Stimulated activated naive CD4-positive, alpha-beta T cell (primary cell): ENCODE measurements at places on chromosomes 13 and 19.

GRCh38 chr13:79096099-79096498, 310.0 kb downstream of the RBM26 start:
- no peak for DNase-seq

DNA sequence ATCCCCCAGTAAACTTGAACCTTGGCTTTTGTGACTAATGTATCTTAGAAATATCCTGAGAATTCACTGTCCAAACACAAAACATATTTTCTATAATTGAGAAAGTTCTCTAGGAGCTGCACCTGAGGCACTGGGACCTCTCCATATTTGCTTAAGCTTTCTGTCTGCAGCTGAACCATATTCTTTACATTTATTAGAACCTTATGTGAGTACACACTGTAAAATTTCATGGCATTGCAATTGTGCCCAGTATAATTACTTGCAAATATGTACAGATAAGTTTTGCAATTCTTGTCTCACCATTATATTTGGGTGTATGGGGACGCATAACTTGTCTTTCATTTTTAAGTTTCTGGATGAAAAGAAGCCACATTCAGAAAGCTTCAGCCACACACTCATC, 280.7 kb upstream of the KLHL1 start:
- DNase-seq: no peak

GRCh38 chr13:50707628-50708027, 135.9 kb downstream of the DLEU7 start:
- no peak for DNase-seq

DNA sequence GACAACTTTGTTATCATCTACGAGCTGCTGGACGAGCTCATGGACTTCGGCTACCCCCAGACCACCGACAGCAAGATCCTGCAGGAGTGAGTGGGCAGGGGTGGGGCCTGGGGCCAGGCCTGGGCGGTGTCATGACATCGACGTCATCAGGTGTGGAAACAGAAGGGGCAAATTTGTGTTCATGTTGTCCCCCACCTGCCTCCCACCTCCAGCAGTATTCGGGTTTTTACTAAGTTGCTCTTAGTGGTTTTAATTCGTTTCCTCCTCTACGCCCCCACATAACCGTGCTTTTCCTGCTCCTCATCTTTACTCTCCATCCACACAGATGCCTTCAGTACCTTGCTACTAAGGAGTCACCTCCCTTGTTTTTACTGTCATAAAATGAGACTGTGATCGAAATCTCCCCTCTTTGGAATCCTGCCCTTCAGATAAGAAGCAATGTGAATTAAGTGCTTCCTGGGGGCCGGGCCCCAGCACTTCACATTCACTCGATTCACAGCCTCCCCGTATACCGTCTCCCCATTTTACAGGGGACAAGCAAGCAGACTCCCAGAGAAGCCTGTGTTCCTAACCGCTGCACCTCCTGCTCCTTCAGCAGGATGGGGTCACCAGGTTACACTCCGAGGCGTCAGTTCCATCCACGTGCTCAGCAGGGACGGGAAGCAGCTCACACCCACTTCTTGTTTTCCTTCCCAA, 10.5 kb downstream of the AP1M1 start:
- no peak for DNase-seq

GRCh38 chr13:31980830-31981229, 50.7 kb upstream of the FRY start:
- DNase-seq: no peak

DNA sequence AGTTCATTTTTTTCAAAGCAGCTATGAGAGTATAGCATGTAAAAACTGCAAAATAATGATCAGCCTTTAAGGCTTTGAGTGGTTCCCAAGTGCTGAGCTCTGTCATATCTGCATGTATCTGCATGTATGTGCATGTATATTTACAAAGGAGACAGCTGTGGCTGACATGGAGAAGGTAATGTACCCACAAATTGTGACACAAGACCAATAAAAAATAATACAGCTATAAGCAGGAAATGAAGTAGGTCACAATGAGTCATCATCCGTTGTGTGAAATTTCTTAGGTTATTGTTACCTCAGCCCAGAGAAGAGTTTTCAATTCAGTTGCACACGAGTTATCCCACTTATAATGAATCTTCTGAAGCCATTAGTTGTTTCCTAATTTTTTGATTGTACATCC, 60.9 kb upstream of the MED4 start:
- DNase-seq: no peak

DNA sequence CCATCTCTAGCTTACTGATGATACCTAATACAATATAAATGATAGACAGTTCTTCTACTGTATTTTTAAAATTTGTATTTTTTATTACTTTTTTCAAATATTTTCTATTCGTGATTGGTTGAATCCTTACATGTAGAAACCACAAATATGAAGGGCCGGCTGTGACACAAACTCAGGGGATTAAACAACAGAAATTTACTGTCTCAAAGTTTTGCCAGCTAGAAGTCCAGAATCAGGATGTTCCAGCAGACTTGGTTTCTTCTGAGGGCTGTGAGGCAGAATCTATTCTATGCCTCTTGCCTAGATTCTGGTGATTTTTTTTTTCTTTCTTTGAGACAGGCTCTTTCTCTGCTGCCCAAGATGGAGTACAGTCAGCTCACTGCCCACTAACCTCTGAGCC, 13.8 kb downstream of the FPR1 start:
- DNase-seq: no peak

DNA sequence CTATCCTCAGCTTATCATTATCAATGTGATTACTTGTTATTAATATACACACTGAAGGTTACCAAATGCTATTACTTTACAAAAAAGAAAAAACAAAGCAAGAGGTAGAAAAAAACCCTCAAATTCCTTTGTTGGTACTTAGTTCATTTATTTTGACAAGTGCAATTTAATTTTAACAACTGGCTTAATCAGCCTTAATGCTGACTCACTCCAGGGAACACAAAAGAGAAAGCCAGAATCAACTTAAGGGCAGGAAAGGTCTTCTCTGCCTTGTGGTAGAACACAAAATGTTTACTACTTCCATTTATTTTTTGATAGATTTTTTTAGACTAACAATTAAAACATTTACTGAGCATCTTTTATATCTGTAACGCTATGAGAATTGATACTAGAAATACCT, 417.1 kb downstream of the PCDH17 start:
- DNase-seq: no peak

DNA sequence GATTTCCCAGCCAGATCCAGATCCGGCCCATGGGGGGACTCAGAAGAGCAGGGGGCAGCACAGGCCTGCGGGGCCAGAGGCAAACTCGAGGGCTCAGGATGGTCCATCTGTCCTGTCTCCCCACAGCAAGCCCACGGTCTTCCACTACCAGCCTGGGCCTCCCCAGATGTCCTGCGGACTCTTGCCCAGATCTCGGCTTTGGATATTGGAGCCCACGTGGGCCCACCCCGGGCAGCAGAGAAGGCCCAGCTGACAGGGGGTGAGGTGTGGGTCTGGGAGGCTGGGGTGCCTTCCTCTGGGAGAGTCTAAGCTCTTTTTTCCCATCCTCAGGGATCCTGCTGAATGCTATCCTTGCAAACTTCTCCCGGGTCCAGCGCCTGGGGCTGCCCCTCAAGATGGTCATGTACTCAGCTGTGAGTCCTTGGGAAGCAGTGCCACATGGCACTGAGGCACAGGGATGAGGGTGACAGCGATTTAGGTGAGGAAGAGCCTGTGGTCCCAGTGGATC, 3.4 kb downstream of the ACP4 start:
- no peak for DNase-seq

DNA sequence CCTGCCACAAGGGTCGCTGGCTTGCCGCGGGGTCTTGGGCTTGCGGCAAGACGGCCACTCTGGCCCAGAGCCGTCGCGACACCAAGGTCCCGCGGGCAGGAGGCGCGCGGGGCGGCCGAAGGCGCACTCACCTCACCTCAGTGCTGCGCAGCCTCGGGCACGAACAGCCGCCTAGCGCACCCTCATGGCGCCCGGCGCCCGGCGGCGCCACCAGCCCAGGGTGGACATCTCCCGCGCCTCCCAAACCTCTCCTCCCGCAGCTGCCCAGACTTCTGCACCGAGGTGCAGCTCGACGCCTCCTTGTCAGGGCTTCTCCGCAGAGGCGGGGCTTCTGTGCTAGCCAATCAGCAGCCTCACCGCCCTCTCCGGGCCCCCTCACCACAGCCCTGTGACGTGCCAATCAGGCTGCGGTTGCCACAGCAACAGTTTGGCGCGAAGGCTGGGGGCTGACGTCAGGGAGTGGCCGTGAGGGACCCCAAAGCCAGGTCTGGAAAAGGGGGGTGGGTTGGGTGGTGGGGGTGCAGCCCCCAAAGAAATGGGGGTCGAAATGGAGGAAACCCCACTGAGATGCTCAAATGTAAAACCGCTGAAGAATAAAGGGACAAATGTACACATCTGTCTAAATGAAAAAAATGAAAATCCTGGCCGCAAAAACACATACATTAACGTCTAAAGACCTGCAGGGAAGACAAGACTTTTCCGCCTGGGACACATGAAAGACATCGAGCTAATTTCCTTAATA, at the start of the genes PEG3 and ZIM2:
PEG3 (minus strand) TSS at position 276 of the 742 bp plus-strand sequence. CDS start 16,071 bp downstream, outside the sequence.
ZIM2 (minus strand) TSS at position 276 of the 742 bp plus-strand sequence. CDS start 16,449 bp downstream, outside the sequence.
- no peak for DNase-seq

DNA sequence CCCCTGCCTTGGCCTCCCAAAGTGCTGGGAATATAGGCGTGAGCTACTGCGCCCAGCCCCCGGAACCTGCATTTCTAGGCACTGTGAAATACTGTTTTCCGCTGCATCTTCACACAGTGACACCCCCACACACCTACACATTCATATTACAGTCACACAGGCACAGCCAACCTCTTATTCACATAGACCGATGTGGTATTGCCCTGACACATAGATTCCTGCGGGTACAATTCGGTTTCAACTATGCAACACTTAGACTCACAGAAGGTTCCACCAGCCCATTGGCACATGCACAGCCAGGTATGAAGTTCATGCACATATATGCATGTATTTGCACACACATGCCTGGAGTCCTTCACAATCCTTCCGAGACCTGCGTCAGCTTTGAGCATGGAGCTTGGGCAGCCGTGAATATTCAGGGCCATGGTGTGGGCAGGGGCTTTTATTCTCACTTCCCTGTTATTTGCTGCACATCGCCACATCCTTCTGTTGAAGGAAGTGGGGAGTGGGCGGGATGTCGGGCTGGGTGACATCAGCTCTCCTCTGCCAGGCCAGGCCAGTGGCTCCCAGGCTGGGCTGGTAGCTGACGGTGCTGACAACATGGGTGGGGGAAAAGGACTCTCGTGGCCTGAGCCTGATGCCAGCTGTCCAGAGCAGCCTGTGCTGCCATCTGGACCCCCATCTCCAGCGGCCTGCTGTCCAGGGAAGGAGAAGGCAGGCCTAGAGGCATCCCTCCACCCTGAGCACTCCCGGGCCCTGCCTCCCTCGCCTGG, 5.4 kb upstream of the CDC37 start:
- peak; percentile 33 for DNase-seq

DNA sequence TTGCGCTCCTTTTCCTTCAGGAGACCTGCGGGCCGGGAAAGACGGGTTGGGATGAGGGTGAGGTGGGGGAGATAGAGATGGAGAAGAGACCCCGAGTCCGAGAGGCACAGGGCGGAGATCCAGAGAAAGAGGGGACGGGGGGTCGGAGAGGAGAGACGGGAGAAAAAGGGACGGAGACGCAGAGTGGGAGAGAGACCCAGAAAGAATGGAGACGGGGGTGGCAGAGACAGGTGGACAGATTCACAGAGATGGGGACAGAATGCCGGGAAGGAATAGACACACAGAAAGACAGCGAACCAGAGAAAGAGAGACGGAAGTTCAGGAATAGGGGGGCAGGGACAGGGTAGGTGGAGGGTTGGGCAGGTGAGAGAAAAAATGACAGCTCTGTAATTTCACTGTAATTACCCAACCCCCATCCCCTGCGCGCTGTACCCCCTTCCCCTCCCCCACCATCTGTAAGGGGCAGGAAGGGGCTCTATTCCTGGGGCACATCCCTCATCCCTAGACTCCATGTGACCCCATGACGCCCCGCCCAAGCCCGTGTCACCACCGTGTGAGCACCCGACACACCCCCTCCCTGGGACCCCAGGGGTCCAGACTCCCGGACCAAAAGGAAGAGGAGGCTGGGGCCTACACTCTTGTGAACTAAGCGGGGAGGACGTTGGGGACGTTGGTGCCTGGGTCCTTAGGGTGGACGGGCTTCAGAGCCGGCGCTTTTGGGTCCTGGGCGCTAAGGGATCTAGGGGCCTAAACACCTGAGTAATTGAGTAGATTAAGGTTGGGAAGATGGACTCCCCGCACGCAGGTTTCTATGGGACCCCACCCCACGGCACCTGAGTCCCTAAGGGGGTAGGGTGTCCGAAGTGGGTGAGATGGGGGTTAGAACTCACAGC, 967 bp downstream of the DBP start:
- DNase-seq: peak; percentile 46

GRCh38 chr13:26653842-26654241, 96.4 kb downstream of the WASF3 start:
- no peak for DNase-seq

DNA sequence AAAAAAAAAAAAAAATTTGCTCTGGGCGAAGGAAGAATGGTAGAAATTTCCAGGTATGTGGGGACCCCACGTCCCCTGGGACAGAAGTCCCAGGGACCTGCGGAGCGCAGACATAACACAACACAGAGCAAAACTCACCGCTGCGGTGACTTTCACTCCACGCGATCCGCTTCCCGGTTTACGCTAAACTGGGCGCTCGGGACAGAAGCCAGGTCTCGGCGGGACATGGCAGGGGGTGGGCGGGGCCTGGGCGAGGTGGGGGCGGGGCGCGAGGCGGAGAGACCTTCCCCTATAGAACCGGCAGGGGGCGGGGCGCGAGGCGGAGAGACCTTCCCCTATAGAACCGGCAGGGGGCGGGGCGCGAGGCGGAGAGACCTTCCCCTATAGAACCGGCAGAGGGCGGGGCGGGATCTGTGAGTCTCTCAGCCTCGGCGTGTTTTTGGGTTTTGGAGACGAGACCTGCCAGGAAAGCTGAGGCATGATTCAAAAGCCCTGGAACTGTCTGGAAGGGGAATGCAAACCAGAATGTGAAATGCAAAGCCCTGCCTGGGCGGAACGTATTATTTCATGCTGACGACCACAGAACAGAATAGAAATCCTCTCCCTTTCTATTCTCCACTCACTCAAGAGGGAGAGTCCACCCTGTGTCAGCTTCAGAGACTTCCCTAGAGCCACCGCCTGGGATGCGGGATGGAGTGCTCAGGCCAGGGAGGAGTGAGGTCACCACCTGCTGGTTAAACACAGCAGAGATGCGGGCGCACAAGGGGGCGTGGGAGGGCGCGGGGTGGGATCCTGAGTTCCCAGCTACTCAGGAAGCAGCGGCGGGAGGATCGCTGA, 20.2 kb upstream of the ERVV-1 start:
- peak; percentile 49 for DNase-seq

DNA sequence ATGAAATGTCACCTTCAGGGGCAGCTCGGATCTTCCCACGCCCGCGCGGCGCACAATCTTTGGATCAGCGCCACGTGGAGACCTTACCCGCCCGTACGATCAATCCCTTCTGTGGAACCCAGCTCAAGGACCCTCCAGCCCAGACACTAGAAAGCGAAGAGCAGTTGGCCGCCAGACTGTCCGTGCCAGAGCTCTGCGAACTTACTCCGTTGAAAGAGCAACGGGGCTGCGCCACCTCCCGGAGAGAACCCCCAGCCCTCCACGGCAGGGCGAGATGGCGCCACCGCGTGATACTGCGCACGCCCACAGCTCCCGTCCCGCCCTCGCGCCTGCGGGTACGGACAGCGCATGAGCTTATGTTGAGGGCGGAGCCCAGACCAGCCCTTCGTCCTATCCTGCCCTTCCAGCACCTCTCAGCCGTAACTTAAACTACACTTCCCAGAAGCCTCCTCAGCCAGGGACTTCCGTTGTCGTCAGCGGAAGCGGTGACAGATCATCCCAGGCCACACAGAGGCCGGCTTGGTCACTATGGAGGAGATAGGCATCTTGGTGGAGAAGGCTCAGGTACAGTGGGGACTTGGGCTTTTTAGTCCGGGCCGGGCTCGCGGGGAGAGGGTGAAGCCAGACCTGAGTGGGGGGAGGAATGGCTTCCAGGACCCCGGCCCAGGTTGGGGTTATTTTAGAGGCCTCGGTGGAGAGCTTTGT, at the start of gene PSMC4:
PSMC4 (plus strand) TSS at position 491 of the 705 bp plus-strand sequence; CDS start at position 529, 38 bp downstream.
- DNase-seq: peak; percentile 95
